ENCODE measurements at places on chromosomes 1 and 21.

DNA sequence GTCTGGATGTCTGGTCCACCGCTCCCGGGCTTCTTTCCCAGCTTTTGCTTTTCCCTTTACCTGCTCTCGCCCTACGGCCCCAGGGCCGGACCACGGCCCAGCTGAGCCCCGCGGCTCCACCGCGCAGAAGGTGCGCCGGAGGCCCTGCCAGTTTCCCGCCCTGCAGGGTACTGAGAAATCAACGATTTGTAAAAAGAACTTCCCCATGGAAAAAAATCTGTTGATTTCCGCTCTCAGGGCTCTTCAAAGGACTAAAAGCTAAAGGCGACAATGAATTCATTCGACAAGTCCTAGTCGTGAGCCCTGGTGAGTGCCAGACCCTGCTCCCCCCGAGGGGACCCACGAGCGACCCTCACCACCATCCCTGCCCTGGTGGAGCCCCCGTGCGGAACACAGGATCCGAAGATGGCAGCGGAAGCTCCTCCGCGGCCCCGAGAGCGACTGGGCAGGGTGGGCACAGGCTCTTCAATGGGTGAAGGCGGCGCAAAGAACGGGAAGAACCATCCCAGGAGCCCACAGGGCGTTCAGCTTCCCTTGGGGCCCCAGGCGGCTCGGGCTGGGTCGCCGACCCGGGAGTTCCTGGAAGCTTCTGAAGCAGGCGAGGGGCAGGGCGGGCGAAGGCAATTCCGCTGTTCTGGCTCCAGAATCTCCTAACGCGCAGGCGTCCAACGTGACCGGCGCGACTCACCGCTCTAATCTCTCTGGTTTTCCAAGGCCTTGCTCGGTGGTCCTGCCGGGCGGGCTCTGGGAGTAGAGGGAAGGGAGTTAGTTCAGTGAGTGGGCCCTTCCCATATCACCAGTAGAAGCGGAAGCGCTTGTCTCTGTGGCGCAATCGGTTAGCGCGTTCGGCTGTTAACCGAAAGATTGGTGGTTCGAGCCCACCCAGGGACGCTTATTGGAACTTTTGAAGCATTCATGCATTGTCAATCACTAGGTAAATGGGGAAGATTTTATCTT lies 6.6 kb upstream of the RNU1-2 start:
- peak; percentile 75 for DNase-seq

GRCh38 chr21:14985306-14985705 lies 79.5 kb downstream of the NRIP1 start:
- no peak for DNase-seq

GRCh38 chr1:204977318-204977717 lies 65.7 kb upstream of the CNTN2 start:
- DNase-seq, result no peak

GRCh38 chr1:226946841-226947240 lies 6.7 kb downstream of the COQ8A start:
- no peak for DNase-seq

DNA sequence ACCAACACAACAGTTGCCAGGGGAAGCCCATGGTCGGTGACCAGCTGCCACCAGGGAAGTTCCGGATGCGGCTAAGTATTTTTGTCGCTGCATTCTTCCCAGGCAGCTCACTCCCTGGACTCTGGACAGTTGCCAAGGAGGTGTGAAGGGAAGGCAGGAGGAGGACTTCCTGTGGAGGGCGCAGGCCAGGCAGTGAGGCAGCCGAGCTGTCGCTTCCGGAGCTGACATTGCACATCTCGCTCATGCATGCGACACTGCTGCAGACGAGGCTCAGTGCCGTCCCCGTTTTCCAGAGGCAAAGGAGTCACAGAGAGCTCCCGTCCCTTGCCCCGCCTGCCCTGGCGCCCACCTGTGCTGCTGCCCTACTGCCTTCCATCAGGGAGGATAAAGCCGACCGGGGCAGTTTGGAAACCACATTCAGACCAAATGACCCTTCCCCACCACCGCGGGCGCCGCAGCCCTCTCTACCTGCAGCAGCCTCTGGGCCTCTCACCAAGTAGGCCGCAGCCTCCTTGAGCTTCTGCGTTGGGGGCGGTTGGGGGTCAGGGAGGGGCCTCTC lies 81.4 kb downstream of the NENF start:
- peak; percentile 14 for DNase-seq

- DNase-seq, result no peak
These were observed 276.2 kb downstream of the NEGR1 start for GRCh38 chr1:72006092-72006491.

DNA sequence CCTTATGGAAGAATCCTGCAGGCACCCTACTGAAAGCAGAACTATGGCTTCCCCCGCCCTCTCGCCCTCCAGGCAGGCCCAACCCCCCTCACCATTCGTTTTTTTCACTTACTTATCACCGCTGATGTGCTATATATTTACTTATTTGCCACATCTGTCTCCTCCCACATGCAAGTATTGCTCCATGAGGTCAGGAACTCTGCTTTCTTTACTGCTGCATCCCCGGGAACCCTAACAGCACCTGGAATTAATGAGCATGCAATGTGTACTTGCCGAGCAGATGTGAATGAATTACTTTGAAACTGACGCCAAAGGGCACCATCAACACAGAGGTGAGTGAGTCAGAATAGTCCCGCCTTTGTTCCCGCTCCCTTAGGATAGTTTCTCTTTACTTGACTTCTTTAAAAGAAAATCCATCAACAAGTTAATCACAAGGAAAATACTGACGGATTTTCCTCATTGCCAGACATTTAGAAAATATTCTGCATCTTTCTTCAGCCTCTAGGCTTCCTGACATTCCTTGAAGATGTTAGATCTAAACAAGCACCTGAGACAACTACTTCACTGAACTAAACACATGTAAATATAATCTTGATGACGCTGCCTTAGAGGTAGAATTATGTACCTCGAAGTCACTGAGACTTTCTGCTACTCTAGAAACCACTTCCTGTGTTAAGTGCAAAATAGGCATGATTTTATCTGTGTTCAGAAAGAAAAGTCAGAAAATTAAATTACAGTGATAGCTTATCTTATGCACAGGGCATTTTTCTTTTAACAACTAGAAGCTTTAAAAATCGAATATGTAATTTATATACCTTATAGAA lies 17.5 kb upstream of the RAB4A start:
- DNase-seq, result no peak

GRCh38 chr1:193320270-193320669 lies 133.9 kb upstream of the B3GALT2 start:
- DNase-seq, result no peak

GRCh38 chr1:150514260-150514659 lies 1.3 kb upstream of the FALEC start:
- no peak for DNase-seq

DNA sequence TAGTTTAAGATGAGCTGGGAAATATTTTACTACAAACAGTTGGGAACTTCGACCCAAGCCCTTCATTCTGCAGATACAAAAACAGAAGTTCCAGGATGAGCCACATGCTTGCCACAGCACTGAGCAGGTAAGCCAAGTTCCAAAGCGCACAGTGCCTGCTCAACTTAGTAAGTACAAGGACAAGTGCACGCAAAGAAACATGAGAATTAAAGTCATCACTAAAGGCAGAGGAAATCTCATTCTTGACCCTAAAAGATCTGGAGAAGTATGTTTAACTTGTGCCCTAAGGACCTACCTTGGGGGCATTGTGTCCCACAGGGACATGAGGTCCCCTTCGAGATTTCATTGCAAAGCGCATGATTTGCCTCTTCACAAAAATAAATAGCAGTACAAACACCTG lies 1.2 kb upstream of the UBAP2L start:
- DNase-seq, result no peak

GRCh38 chr1:68490046-68490651 lies 6.7 kb downstream of the DEPDC1 start:
- DNase-seq, result no peak

DNA sequence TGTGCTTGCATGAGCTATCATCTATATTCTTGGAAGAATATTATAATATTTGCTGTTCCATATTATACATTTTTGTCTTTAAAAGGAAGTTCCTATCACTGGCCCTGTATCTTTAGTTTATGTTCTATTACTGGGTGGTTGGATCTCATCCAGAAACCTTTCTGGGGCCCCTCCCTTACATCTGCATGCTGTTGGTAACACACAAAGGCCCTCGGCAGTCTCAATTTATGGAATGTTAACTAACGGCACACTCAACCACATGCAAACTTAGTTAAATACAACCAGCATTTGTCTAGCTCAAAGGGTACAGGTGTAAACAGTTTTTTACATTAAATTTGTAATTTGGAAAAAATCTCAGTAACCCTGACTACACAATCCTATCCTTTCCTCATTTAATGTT lies 9.7 kb upstream of the HYI start:
- DNase-seq, result no peak

DNA sequence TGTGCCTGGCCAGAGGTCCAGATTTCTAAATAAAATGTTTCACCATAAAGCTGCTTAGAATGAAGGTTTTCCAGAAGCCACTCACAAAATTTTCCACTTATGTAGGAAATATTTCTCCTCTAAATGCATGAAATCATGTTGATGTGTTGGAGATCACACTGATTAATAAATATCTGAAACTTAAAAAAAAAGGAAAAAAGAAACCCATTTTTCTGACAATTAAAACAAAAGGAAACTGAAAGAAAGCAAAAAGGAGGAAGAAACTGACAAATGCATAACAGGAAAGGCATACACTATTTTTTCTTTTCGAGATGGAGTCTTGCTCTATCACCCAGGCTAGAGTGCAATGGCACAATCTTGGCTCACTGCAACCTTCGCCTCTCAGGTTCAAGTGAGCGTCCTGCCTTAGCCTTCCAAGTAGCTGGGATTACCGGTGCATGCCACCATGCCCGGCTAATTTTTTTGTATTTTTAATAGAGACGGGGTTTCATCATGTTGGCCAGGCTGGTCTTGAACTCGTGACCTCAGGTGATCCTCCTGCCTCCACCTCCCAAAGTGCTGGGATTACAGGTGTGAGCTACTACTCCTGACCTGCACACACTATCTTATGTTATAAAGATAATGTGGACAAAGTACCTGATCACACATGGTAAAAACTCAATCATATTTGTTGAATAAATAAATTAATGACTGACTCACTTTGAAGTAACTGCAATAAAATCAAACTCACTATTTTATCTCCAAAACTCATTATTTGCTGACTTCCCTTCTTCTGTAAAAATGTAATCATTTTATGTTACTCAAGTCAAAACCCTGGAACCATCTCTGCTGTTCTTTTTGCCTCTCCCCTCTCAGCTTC lies 149.8 kb upstream of the NR5A2 start:
- DNase-seq, result no peak

- DNase-seq, result peak; percentile 81
These were observed 43.7 kb downstream of the BACH1 start for GRCh38 chr21:29342363-29342957.

- DNase-seq, result no peak
These were observed 60.1 kb upstream of the FAM89A start for GRCh38 chr1:231099996-231100767.

GRCh38 chr1:91645031-91645430 lies 144.4 kb downstream of the CDC7 start:
- no peak for DNase-seq

- DNase-seq, result no peak
These were observed 4.7 kb upstream of the TINAGL1 start for GRCh38 chr1:31571340-31572295.

- no peak for DNase-seq
These were observed 575.9 kb downstream of the USP25 start for GRCh38 chr21:16305686-16306085.

GRCh38 chr21:32101277-32101676 lies 177.6 kb downstream of the MIS18A start:
- no peak for DNase-seq

DNA sequence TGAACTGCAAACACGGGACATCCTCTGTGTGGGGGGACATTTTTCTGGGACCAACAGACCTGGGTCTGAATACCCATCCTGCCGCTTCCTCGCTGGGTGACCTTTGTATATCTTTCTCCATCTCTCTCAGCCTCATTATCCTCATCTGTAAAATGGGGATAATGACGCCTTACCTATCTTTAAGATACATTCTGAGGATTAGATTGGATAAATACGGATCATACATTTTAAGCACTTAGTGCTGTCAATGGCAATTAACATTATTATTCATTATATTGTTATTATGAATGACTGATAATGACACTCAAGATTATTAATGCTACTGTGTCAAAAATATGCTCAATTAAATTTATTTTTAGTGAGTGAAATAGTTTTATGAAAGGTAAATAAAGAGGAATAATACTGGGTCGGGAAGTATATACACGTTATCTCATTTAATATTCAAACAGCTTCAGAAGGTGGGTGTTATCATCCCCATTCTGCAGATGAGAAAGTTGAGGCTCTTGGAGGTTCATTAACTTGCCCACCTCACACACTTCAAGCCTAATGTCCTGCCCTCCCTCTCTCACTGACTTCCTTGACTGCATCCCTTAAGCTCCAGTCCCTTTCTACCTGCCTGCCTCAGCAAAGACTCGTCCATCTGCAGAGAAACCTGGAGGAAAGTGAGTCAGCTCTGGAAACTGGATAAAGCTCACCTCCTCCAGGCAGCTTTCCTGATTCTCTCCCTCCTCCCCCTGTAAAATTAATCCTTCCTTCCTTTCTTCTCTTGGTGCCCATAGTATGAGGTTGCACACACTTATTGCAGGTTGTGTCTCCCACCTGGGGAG lies 120.7 kb upstream of the JUN start:
- no peak for DNase-seq

GRCh38 chr1:33465316-33465715 lies 7.1 kb upstream of the ZSCAN20 start:
- DNase-seq, result no peak

DNA sequence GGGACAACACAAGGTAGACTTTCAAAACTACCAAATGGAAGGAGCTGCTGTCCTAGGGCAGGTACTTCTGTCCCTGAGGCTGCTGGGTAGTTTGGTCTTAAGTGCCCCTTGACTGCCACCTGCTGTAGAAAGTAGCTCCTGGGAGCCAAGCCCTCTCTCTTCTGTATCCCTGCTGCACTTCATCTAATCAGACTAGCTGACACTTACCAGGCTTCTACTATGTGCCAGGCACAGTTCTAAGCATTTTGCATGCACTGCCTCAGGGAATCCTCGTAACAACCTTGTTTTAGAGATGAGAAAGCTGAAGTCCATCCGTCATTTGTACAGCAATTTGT lies 15.9 kb upstream of the SRSF4 start:
- peak; percentile 33 for DNase-seq

DNA sequence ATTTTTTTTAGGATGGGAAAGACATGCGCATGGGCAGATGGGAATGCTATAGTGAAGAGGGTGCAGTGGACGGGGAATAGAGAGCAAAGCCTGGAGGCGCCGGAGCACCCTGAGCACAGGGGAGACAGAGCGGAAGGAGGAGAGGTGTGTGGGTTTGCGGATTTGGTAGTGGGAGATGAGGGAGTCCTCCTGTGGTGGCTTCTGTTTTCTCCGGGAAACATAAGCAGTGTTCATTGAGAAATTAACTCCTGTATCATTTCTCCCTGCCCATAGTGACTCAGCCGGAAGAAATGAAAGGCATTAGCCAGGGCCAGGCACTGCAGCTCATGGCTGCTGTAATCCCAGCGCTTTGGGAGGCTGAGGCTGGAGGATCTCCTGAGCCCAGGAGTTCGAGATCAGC lies 4.7 kb upstream of the PTPRF start:
- DNase-seq, result no peak

GRCh38 chr1:69077633-69078032 lies 490.1 kb upstream of the LRRC7 start:
- no peak for DNase-seq

Data from stimulated activated CD4-positive, alpha-beta T cell treated with anti-CD3 and anti-CD28 coated beads, Interleukin-1b, Interleukin-23, amount 100 ng/mL, for 48 hours (primary cell).